ENCODE measurements at places on chromosomes 4 and X.

GRCh38 chr4:112279025-112279881 is 6.5 kb downstream of the TIFA start:
- no peak for DNase-seq

DNA sequence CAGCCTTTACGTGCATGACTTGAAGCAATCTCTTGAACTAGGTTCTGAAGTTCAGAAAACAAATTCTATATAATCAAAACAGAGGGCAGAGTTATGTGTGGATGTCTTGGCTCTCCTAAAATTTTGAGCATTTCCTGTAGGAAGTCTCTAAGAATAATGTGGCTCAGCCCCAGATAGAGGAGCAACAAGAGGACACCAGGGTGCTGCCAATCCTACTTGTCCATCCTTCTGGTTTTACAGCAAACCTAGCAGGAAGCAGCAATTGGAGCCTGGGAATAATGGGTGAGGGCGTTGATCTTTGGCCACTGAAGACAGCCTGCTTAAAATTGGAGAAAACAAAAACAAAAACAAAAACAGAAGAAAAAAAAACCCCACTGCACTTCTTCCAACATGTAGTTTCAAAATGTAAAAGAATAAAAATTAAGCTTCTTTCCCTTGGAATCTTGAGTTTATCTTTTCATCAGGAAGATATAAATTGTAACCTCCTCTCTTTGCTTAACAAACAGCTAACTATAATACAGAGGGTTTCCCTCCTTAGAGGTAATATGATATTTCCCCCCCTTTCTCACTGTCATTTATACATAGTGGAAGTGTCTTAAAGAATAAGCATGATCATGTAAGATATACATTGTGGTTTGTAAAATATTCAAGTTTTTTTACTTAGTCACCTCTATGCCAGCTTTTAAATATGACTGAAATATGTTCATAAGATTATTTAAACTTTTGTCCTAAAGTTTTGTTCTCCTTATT is 130.6 kb downstream of the FBXO8 start:
- no peak for DNase-seq

GRCh38 chr4:37451656-37452055 is 207.1 kb downstream of the NWD2 start:
- no peak for DNase-seq

GRCh38 chr4:108674356-108674977 is 24.1 kb downstream of the OSTC start:
- DNase-seq: no peak

DNA sequence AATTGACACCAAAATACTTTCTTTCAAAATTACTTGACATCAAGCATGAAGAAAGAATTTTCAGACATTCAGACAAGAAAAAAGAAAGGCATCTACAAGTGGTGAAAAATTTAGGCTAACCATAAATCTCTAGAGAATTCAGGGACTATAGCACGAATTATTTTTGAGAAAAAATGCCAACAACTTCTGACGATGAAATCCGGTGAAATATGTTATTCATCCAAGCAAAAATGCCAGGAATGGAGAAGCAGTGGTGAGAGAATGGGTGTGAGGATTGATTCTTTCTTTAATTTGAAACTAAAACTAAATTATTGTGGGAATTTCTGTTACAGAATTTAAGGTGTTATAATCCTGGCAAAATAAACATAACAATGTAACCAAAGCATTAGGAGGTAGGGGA is 69.4 kb upstream of the SORBS2 start:
- DNase-seq: no peak

GRCh38 chr4:182207830-182208396 is 35.3 kb upstream of the TENM3 start:
- DNase-seq: no peak

DNA sequence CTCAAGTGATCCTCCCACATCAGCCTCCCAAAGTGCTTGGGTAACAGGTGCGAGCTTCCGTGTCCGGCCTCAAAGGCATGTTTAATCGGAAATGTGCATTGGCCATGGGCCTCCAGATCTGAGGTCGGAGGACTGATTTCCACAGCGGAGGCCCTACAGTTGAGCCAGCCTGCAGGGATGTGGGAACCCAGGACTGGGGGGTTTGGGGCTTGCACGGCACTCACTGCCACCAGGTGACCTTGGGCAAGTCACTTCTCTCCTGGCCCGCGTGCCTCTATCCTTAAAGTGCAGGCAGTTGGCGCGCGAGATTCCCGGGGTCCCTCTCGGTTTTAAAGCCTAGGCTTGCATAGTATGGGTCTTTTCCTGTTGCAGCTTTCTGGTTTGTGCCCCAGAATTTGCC is 18.3 kb upstream of the WFS1 start:
- DNase-seq: no peak

DNA sequence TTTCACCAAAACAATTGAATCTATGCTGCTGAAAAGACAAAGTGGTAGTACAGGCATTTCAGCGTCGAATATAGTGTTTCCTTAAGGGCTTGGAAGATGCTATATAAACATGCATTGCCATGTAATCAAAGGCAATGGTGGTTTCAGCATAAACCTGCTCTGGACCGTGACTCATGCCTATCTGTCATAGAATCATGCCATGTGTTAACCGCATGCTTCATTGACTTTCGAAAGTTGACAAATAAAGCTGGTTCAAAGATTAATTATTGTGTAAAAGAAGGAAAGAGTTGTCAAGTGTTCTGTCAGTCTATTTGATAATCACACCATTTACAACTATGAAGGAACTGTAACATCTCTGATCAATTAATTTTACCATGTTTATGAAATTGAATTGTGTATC is 83.2 kb downstream of the FUNDC1 start:
- no peak for DNase-seq

GRCh38 chr4:114349543-114350175 is 248.9 kb upstream of the UGT8 start:
- DNase-seq: no peak

- DNase-seq: no peak
Measured at GRCh38 chr4:17232566-17233253, 279.2 kb downstream of the QDPR start.

GRCh38 chr4:113328514-113328913 is 279.1 kb downstream of the ANK2 start:
- DNase-seq: no peak

GRCh38 chr4:66429276-66429675 is 759.0 kb upstream of the EPHA5 start:
- DNase-seq: no peak

DNA sequence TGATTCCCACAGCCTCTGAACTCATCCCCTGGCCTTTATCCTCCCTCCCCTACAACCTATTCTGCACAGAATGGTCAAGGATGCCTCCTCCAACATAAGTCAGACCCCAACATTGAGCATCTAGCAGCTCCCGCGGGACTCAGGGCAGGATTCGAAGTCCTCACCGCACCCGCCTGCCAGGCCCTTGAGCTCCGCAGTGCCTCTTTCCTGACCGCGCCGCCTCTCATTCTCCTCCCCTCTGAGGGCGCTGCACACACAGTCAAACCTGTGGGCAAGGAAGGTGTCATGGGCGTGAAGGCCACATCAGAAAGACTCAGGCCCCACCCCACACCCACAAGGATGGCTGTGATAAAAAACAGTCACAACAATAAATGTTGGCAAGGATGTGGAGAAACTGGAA is 84.1 kb downstream of the CPZ start:
- no peak for DNase-seq

DNA sequence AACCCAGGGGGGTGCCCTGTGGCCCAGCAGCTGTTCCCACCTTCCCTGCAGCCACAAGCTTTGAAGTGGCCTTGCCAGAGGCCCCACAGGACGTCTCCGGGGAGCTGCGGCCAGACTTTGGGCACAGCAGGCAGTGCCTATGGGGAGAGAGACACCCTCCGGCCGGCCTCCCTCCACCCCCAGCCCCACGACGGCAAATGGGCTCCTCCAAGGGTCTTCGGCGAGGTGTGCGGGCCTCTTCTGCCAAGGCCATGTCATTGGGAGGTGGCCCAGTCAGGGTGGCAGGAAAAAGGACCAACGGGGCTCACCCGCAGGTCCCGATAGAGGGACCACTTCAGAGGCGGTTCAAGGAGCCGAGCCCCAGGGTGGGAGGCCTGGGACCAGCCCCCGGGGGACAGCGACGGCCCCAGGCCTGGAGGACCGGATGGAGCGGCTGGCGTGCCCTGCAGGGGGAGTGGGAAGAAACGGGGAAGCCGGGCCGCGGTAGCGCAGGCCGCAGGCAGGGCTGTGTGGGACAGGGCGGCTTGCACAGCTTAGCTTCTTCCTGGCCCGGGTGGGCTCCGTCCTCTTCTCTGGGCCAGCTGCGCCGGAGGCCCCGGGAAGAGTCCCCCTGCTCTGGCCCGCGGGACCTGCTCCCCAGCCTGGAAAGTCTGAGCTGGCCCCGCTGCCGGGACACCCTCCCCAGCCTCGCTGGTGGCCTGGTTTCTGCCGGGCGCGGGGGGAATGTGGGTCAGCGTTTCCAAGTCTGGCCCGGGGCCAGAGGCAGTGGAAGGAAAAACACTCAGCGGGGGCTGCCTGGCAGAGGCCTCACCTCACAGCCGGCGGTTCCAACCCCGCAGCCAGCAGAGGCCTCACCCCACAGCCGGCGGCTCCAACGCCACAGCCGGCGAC is 21.9 kb upstream of the SPON2 start:
- DNase-seq: no peak

DNA sequence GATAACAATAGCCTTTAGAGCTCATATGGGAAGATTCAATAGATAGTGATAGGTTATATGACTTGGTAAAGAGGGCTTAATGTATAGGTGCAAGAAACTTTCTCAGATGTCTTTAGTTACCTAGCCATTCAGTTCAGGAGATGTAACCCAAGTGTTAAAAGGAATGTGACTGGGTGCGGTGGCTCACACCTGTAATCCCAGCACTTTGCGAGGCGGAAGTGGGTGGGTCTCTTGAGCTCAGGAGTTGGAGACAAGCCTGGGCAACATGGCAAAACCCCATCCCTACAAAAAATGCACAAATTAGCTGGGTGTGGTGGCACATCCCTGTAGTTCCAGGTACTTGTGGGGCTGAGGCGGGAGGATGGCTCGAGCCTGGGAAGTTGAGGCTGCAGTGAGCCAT is 7.9 kb downstream of the TET2 start:
- DNase-seq: no peak

- no peak for DNase-seq
Measured at GRCh38 chr4:109611045-109611646, 51.1 kb downstream of the MCUB start.

- DNase-seq: no peak
Measured at GRCh38 chrX:102985192-102985591, 48.1 kb downstream of the RAB40AL start.

DNA sequence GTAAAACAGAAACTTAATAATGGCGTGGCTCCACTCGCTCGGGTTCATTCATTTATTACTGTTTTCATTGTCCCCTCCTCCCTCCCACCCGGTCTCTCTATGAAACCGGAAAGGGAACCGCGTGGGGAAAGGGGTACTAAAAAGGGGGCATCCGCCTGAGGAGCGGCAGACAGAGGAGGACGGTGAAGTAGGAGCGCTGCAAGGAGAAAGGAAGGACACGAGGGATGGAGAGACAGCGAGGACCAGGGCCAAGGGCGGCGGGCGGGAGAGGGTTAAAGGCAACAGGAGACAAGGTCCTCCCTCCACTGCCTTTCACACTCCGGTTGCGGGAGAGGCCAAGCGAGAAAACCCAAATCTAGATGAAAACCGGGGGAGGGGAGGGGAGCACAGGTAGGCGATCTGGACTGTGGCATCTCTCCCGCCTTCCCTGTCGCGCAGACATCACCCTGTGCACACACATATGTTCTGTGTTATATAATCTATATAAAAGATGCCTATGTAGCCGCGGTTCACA is 829 bp downstream of the ELOVL6 start:
- DNase-seq: peak; percentile 7
